ACHN (cell line): ENCODE measurements at places on chromosomes 5 and 9.
A peak's percentile ranks its signal among the peaks of the same experiment; 100 is the strongest.

GRCh38 chr5:124157320-124157719 lies 589.1 kb downstream of the ZNF608 start:
- DNase-seq, result no peak

DNA sequence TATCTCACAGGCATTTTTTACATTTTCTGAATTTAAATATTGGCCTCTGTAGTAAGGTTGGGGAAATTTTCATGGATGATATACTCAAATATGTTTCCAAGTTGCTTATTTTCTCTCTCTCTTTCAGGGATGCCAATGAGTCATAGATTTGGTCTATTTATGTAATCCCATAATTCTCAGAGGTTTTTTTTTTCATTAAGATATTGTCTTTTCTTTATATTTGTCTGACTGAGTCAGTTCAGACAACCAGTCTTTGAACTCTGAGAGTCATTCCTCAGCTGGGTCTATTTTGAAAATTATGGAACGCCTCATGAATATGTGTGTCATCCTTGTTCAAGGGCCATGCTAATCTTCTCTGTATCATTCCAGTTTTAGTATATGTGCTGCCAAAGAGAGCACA lies 223.2 kb downstream of the PCSK1 start:
- DNase-seq, result no peak

DNA sequence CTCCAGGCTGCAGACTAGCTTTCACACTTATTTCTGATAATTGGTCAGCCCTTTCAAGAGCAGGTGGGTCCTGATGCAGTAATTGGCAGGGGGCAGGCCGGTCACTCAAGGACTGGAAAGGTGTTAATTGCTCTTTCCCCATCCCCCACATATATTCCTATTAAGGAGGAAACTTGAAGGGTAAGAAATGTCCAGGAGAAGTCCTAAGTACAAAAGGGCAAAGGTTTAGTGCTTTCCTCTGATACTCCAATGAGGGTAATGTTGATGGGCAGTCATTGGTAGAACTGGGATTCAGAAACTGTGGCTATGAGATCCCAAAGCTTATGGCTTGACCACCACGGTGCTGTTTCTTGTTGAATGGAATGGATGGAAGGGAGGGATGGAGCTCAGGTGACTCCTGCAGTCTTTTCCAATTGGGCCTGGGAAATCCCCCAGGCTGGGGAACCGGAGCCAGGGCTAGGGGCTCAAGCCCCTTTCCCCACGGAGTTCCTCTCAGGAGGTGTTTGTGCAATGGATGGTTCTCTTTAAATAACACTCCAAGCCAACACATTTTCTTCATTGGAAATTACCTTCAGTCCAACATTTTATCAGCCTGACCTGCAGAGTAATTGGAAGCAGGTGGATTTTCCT lies 103.2 kb upstream of the ALDH1B1 start:
- DNase-seq, result no peak

- no peak for DNase-seq
Observed at GRCh38 chr5:125487231-125487630, 740.8 kb upstream of the ZNF608 start.

- no peak for DNase-seq
Observed at GRCh38 chr5:27938989-27939388, 900.6 kb upstream of the CDH9 start.

DNA sequence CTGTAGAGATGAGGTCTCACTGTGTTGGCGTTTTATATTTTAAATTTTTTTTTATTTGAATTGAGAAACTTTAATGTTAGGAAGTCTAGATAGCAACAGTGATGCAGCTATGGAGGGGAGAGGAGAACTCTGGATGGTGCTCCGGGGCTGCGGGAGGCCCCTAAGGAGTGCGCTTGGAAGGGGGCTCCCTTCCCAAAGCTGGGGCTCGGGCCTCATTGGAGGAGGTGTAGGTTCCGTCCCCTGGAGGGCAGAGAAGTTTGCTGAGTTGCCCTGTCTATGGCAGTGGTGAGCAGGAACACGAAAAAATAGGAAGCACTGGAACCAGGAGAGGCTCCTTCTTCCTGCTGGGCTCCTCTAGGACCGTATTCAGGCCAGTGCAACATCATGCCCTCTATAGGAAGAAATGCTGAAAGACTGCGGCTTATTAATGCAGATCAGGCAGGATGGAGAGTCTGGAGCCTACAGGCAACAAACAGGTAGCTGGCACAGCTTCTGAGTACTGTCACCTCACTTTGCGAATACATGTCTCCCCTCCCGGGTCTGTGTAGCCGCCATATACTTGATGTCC lies 16.1 kb downstream of the AHRR start:
- peak; percentile 29 for DNase-seq

- DNase-seq, result no peak
Observed at GRCh38 chr5:116370149-116370548, 204.5 kb downstream of the SEMA6A start.

DNA sequence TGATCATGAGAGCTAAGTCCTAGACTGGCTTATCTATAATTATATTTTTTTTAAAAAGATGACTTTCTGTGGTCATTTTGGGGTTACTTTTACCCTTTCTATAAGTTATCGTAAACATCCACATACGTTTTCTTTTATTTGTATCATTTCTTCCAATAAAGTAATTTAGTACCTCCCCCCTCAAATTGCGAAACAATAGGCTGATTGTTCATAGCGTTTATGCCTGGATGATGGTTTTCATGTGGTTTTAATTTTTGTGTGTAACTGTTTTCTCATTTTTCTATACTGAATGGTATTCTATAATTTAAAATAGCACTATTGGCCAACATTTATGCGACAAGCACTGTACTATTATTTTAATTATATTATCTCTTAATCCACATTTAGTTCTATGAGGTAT lies 44.5 kb downstream of the SMC5 start:
- DNase-seq, result no peak

DNA sequence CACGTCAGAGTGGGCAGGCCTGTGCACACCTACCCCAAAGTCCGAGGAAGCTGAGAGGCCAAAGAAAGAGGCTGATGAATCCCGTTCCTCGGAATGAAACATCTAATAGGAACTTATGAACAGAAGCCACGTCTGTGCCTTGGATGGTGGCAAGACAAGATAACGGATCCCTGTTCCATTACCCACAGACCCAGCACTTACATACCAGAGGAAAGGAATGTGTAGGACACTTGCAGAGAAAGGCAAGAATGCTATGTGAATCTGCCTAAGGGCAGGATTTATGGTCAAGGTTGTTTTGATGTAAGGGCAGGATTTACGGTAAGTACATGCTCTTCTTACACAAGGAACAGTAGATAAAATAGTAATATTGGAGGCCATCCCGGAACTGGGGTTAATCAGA lies 93.2 kb downstream of the WDR41 start:
- DNase-seq, result no peak

GRCh38 chr5:155046591-155046990 lies 33.0 kb downstream of the KIF4B start:
- DNase-seq, result no peak

GRCh38 chr5:169909945-169910344 lies 70.3 kb downstream of the INSYN2B start:
- no peak for DNase-seq

DNA sequence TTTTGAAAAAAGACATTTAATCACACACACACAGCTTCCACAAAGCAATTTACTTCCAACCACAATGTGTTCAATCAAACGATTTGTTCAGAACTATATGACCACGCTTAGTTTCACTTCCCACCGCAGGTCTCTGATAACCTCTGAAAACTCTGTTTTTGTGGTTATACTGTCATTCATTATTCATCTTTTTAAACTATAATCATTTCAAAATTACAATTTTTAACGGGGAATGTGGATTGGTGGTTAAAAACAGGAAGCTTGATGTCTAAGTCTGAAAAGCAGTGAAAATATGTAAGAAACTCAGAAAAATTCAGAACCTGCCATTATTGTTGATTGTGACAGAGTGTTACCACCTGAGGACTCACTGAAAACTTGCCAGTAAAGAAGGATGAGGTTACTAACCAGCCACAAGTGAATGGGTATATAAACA lies 12.7 kb upstream of the TMEM174 start:
- DNase-seq, result no peak
